ENCODE measurements at places on chromosomes 12 and 14.
A peak's percentile ranks its signal among the peaks of the same experiment; 100 is the strongest.

DNA sequence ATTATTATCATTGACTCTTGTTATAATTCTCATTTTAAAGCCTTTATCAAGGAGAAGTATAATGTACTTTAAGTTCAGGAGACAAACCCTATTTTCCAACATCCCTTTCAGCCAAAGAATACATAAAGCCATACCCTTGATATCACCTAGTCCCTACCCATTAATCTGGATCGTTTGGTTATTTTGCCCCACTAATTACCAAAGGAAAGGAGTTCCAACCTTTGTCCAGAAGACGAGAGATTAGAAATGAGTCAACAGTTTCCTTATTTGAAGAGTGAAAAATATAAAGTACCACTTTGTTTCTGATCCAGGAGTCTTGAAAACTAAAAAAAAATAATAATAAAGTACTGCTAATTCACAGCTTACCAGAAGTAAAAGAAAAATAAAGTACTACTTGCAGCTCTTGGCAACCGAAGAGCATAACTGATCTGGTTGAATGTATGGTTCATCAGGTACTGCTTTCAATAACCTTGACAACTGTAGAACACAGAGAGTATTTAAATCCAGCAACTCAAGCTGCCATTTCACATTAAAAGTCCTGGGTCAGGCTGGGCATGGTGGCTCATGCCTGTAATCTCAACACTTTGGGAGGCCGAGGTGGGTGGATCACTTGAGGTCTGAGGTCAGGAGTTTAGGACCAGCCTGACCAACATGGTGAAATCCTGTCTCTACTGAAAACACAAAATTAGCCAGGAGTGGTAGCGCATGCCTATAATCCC lies 33.7 kb downstream of the LIMA1 start:
- DNase-seq: no peak

- no peak for DNase-seq
These were observed 14.0 kb downstream of the ZNF664 start for GRCh38 chr12:123987022-123987421.

DNA sequence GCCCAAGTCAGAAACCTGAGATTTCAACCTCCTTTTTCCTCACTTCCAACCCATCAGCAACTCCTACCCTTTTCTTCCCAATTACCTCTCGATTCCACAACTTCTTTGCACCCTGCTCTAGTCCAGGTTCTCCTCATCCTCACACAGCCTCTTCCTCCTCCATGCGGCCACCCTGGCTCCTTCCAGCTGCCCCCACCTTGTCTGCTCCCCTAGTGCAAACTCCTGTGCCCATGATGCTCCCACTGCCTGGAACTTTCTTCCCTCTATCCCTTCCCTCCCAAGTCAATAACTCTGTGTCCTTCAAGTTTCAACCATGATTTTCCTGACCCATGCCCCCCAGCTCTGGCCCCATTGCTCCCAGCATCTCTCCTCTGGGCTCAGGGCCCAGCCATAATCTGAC lies 17.3 kb downstream of the SELPLG start:
- DNase-seq: no peak

GRCh38 chr12:4421590-4422031 lies 24.0 kb downstream of the FGF6 start:
- DNase-seq: peak; percentile 51

- DNase-seq: no peak
These were observed 80.5 kb downstream of the TMEM260 start for GRCh38 chr14:56659964-56660551.

DNA sequence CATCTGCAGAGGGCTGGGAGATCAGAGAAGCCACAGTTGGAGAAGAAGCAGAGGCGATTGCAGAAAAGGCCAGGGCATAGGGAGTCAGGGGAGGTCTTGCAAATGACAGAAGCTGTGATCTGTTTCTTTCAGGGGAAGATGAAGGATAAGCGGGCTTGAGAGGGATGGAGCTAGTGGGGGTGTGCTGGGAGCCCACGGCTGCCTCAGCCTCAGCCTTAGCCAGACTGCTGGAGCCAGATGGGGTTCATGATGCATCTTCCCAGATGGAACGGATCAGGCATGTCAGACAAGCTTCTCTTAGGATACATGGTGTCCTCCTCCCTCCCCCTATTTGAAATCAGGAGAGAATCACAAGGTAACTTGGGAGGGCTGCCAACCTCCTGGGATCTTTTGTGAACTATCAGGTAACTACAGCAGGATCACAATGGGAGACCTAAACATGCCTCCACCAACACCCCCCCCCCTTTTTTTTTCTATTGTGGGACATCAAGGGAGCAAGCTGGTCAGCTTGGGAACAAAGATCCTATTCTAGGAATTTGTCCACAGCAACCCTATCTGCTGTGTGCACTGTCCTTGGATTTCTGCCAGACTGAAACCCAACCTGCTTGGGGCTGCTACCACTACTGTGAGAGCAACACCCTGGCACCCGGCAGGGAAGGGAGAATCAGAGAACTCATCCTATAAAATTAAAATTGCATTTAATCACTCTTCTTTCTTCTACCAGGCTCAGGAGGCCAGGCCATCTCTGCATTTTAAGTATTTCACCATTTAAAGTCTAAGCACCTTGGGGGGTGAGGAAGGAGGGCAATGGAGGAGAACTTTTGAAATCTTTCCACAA lies 10.7 kb upstream of the ATP2A2 start:
- DNase-seq: no peak

GRCh38 chr14:61183196-61183885 lies 97.8 kb downstream of the TMEM30B start:
- no peak for DNase-seq

DNA sequence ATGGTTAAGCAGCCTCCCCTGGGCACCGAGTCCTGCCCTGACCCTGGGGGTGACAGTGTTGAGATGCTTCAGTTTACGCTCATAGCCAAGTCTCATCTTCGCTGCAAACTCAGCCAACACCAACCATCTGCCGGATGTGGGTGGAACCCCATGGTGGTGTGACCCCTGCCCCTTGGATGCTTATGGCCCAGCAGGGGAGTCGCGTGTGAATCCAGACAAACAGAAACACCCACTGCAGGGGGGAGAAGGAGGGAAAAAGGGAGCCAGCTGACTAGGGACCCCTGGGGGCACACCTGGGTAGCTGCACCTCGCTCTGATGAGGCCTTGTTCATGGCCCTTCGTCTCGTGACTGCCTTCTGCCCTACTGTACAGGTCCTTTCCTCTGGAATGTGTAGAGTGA lies 23.8 kb downstream of the AACS start:
- DNase-seq: no peak

DNA sequence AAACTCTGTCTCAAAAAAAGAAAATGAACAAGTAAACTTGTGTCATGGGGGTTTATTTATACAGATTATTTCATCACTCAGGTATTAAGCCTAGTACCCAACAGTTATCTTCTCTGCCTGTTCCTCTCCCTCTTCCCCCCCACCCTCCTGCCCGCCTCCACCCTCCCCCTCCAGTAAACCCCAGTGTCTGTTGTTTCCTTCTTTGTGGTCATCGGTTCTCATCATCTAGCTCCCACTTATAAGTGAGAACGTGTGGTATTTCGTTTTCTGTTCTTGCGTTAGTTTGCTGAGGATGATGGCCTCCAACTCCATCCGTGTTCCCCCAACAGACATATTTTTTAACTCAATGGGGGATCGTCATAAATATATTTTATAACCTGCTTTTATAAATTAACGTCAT lies 12.3 kb downstream of the IL31 start:
- no peak for DNase-seq

- no peak for DNase-seq
These were observed 78.3 kb upstream of the RTL1 start for GRCh38 chr14:100981809-100982208.

DNA sequence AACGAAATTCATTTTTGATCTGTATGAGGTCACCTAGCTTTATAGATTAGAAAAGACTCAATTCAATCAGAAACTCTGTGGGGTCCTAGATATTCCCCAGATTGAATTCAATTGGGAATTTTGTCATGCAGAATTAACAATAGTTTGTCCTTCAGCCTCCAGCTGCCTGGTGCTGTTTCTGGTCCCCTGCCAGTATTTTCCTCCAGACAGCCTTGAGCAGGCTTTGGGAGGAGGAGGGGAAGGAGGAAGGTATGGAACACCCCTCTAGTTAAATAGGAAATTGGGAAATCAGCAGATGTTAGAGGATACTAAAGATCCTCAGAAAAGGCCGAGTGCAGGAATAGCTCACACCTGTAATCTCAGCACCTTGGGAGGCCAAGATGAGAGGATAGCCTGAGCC lies 10.6 kb downstream of the GRIP1 start:
- no peak for DNase-seq

GRCh38 chr14:28666961-28667360 lies 99.6 kb upstream of the FOXG1 start:
- DNase-seq: no peak

DNA sequence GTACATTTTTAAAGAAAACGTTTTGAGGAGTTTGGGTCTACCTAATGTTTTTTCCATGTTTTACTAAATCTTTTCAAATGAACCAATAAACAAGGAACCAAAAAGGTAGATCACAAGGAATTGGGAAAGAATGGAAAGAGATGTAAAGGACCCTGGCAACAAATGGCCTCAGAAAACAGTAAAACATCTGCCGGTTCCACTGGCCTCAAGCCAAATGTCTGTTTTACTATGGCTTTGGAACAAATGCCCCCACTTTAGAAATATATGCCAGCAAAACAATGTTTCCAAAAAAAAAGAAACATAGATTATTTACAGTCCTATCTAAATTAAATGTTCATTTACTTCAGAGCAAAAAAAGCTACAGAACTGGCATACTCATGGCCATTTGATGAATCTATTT lies 3.0 kb downstream of the TRMT5 start:
- no peak for DNase-seq
